Germinal center (tissue), 1 donor: ENCODE measurements at places on chromosomes 1 and 21.

GRCh38 chr1:150545486-150546032 lies 3.6 kb upstream of the ADAMTSL4 start:
- DNase-seq, result no peak

DNA sequence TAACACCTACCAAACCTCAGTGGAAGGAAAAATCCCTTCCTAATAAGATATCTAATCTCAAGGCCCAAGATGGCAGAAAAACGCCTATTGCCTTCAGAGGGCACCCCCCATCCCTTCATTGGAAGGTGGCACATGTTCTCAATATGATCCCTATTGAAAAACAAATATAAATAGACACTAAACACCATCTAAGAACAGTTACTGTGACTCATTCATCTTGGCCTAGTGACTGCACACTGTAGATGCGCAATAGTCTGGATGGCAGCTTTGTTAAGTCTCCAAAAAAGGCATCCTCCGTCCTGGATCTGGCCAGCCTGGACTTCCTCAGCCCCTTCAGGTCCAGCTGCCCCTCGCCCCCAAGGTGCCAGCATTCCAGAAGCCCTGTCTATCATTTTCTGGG lies 121.9 kb downstream of the CAPN8 start:
- no peak for DNase-seq

GRCh38 chr1:36321119-36321951 lies 2.1 kb downstream of the EVA1B start:
- peak; percentile 44 for DNase-seq

DNA sequence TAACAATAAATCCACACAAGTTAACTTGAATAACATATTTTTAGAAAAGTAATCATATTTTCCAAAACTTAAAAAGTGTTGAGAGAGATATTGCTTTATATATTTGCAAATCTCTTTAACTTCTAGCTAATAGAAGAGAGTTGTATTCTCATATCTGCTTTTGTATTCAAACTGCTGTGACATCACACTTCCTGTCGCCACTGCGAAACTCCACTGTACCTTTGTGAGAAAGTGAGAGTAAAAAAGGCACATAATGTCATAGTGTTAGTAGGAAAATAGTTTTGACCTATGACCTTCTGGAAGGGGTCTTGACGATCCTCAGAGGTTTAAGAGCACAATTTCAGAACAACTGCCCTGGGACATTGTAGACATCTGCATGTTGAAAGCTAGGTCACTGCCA lies 21.6 kb downstream of the AK5 start:
- no peak for DNase-seq

DNA sequence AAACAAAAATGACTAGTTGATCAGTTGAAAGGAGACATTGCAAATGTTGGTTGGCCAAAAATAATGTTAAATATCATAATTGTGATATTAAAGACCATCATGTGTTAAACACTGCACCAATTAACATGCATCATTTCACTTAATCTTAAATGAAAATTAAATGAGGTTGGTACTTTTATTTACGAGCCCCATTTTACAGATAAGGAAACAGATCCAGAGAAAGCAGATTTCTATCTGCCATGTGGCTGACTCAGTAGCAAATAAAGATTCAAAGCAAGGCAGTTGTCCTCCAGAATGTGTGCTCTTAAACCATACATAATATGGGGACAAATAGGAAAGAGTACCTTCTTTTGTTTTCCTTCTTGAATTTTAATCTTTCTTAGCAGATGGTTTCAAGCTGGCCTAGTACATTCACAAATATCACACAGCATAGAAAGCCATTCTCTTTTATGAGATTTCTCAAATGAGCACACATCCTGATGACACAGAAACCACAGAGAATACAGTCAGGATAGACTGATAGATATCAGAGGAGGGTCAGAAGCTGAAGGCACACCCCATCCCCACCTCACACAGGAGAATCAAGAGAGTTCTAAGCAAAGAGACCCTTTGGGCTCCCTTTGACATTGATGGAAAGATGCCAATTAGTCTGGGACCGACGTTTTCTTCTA lies 647.9 kb upstream of the CAMK1G start:
- DNase-seq, result no peak

DNA sequence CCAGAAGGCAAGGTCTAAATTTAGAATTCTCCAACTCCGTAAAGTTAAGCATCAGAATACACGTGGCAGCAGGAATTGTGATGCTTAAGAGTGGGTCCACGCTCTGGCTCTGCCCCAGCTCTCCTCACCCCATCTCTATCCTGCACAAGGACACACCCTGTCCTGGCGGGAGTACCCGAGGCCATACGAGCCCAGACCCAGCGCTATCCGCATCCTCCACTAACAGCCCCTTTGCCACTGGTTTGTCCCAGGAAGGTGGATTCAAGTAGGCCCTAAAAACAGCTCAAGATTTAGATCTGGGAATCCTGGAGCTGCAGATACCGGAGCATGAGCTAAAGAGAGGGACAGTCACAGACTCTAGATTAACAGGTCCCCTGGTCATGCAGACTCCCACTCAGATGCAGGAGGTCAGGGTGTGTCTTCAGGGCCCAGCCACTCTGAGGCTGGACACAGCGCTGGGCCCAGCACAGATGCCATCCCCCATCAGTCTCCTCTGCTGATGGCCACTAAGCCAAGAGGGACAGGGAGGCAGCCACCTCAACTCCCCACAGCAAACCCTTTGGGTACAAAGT lies 393.3 kb downstream of the NPHP4 start:
- DNase-seq, result no peak

- DNase-seq, result no peak
Measured at GRCh38 chr1:175744833-175745232, 1.4 kb upstream of the TNR start.

GRCh38 chr1:145955436-145955835 lies 2.4 kb downstream of the LIX1L start:
- DNase-seq, result no peak

- DNase-seq, result no peak
Measured at GRCh38 chr1:11455967-11456570, 22.9 kb upstream of the DISP3 start.

- DNase-seq, result no peak
Measured at GRCh38 chr1:183173828-183174227, 12.2 kb upstream of the LAMC2 start.

- no peak for DNase-seq
Measured at GRCh38 chr1:54945393-54945936, 35.0 kb upstream of the TMEM61 start.

GRCh38 chr1:82844911-82845827 lies 1044.4 kb downstream of the ADGRL2 start:
- DNase-seq, result no peak

DNA sequence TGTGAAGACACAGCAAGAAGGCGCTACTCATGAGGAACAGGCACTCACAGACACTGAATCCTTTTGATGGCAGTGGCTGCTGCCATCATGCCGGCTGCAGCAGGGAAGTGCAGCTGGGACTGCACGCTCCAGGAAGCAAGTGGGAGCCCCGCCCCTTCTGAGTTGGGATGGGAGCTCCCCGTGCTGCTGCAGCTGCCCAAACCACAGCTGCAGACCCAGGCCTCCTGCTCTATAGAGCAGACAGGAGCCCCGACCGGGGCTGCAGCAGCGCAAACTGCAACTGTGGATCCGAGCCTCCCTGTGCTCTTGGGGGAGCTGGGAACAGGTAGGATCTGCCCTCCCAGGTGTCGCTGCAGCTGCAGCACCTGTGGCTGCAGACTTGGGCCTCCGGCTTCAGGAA lies 65.2 kb upstream of the MARK1 start:
- no peak for DNase-seq

- no peak for DNase-seq
Measured at GRCh38 chr1:183450093-183450492, 22.2 kb upstream of the SMG7 start.

DNA sequence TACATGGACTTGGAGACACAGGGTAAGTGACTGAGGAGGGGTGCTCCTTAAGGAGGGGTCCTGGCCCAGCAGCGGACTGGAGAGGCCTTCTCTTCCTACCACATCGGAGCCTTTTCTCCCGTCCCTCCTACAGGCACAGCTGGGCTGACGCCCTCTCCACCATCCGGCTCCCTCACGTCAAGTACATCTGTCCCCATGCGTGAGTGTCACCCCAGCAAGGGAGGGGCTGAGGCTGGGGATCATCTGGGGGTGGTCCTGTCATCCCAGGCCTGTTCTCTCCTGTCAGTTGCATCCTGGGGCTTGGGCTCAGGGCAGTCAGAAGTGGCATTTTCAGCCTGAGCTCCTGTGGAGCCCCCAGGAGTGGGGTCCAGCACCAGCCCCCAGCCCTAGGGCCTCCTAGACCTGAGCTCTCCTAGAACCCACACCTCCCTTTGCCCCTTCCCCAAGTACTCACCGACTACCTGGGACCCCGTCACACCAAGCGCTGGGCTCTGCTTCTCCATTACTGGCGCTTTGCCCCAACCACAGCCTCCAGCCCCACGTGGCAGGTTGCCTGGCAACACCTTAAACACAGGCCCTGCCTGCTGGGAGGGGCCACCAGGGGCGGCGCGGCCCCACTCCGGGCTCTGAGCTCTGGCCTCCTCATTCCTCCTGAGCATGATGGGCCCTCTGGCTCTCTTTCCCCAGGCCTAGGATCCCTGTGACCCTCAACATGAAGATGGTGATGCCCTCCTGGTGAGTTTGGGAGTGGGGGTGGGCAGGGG lies 2.3 kb downstream of the LYPLA2 start:
- DNase-seq, result no peak

- DNase-seq, result no peak
Measured at GRCh38 chr1:230107941-230108340, 40.9 kb downstream of the GALNT2 start.

- no peak for DNase-seq
Measured at GRCh38 chr21:38830671-38831525, 25.2 kb downstream of the ETS2 start.

DNA sequence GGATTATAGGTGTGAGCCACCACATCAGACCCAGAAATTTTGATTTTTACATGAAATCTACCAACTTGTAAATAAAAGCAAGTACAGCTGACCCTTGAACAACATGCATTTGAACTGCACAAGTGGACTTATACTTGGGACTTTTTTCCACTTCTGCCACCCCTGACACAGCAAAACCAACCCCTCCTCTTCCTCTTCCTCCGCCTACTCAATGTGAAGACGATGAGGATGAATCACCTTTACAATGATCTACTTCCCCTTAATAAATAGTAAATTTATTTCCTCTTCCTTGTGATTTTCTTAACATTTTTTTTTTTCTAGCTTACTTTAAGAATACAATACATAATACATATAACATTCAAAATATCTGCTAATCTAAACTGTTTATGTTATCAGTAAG lies 17.5 kb upstream of the YRDC start:
- DNase-seq, result no peak

- DNase-seq, result no peak
Measured at GRCh38 chr1:212733109-212733508, 33.5 kb upstream of the BATF3 start.

DNA sequence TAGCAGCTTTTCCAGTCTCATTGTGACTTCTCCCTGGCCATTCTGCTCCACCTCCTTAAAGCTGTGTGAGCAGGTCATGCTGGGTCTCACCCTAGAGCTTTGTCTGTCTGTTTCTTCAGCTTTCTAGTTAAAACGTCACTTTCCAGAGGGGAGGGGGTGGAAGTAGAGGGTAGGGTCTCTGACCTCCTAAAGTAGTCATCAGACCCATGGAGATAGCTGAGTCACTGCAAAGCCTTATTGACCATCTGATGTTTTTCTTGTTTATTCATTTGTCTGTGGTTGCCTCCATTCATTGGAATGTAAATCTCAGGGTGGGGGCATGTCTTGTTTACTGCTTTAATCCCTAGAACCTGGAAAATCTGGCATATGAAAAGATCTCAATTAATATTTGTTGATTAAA lies 52.7 kb downstream of the ELF3 start:
- no peak for DNase-seq

GRCh38 chr1:247210376-247211117 lies 38.7 kb upstream of the ZNF124 start:
- peak; percentile 96 for DNase-seq

GRCh38 chr1:208183977-208184911 lies 59.9 kb downstream of the PLXNA2 start:
- no peak for DNase-seq

DNA sequence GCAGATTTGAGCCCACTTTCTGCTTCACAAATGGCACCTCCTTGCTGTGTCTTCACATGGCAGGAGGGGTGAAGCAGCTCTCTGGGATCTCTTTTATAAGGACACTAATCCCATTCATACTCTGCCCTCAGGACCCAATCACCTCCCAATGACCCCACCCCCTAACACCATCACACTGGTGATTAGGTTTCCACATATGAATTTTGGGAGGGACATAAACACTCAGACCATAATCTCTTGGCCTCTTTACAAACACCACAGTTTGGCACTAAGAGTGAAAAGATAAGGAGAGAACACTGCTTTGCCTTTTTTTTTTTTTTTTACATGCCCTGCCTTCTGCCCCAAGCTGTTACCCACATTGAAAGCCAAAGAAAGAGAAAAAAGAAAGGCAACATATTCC lies 166.2 kb upstream of the NFIA start:
- no peak for DNase-seq

- no peak for DNase-seq
Measured at GRCh38 chr1:209611771-209612570, 28.5 kb downstream of the CAMK1G start.

DNA sequence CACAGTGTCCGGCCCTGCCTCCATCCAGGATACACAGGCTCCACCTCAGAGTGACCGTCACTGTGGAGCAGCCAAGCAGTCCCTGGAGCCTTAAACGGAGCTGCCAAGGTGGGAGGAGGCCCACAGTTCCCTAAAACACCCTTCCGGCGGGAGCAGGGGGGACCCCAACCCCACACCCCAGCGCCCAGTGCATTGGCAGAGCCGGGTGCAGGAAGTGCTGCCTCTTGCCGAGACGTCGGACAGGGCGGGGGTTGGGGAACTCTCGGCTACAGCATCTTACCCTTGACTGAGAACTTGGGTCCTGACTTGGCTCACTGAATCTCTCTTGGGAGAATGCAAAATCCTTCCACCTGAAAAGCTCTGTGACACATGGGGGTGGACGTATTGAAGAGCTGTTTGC lies 38.7 kb upstream of the TMEM51 start:
- no peak for DNase-seq

DNA sequence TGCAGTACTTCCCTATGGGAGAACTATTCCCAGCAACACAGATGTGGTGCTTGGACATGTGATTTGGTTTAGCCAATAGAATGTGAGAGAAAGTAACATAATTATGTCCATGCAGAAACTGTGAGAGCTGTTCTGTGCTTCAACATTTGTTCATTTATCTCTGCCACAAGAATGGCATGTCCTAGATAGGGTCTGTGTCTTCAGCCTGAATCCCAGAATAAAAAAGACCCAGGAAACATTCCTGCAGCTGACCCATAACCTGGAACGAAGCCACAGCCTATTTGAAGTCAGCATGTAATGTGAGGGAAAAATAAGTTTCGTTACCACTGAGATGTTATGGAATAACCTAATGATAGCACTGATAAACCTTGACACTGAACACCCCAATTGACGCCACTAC lies 552.0 kb upstream of the USP24 start:
- DNase-seq, result no peak
